ENCODE measurements at places on chromosomes 16 and 17.

GRCh38 chr17:78652024-78652423, 74.8 kb upstream of the DNAH17 start:
- DNase-seq, result no peak

GRCh38 chr16:69523566-69524305, 42.0 kb upstream of the NFAT5 start:
- DNase-seq, result no peak

DNA sequence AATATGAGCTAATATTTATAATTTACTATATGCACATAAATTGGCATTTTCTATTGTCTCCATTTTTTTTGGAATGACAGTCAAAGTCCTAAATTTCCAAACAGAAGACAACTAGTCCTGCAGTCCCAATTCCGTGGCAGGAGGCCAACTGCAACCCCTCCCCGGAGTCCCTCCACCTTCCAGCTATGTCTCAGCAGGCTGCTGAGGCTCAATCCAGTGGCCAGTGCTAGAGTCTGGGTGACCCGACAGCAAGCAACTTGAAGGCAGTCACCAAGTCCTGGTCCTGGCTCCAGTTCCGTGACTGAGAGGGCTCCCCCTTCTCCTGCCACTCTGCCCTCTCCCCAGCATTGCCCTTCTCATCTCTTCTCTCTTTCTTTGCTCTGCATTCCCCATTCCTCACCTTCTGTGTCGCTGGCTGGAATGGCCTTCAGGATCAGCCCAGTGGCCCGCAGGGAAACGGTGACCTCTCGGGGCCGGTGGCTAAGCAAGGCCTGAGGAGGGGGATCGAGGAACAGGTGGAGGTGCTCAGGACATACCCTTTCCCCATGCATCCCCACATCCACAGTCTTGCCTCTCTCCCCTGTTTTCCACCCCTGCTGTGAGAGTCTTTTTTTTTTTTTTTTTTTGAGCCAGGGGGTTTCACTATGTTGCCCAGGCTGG, 22.4 kb upstream of the MFSD6L start:
- no peak for DNase-seq

- no peak for DNase-seq
These were observed 2.8 kb downstream of the IRX3 start for GRCh38 chr16:54283725-54284318.

- DNase-seq, result no peak
These were observed 121.2 kb upstream of the CIBAR2 start for GRCh38 chr16:85233516-85233915.

GRCh38 chr16:13070268-13070667, 168.9 kb downstream of the SHISA9 start:
- DNase-seq, result no peak

GRCh38 chr16:58299757-58300349, 5.0 kb upstream of the PRSS54 start:
- DNase-seq, result no peak

DNA sequence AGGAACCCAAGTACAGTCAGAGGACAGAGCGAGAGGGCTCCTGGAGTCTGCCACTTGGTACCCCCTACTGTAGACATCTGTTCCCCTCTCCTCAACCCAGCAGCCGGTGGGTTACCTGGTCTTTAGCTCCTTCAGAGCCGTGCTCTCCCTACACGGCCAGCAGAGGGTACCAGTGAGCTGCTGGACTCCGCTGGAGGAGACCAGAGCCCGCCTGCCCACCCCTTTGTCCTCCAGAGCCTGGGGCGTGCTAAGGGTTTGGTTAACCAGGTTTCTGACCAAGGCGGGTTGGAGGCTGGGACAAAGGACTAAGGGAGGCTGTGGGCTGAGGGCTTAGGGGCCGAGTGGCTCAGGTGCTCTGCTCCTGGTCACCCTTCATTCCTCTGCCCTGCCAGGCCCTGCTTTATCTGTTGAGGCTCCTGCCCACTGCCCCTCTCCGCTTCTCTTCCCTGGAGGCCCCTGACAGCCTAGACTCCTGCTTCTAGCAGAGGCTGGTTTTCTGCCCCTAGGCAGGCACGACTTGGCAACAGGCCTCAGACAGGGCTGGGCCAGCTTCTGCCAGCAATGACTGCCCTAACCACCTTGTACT, 2.7 kb upstream of the HSD11B2 start:
- DNase-seq, result no peak

DNA sequence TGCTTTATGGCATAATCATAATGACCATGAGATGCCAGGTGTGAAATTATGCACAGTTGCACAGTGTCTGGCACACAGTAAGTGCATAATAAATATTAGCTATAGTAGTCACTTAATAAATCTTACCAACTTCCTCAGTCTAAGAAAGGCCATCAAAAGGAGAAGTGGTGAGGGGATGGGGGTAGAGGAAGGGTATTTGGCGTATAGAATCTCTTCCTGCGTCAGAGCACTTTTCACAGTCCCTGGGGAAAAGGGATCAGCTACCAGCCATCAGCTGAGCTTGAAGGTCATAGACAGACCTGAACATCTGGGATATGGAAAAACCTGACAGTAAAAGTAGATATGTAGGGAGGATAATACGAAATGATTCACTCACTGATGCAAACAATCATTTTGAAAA, 5.8 kb downstream of the CRHR1 start:
- no peak for DNase-seq

DNA sequence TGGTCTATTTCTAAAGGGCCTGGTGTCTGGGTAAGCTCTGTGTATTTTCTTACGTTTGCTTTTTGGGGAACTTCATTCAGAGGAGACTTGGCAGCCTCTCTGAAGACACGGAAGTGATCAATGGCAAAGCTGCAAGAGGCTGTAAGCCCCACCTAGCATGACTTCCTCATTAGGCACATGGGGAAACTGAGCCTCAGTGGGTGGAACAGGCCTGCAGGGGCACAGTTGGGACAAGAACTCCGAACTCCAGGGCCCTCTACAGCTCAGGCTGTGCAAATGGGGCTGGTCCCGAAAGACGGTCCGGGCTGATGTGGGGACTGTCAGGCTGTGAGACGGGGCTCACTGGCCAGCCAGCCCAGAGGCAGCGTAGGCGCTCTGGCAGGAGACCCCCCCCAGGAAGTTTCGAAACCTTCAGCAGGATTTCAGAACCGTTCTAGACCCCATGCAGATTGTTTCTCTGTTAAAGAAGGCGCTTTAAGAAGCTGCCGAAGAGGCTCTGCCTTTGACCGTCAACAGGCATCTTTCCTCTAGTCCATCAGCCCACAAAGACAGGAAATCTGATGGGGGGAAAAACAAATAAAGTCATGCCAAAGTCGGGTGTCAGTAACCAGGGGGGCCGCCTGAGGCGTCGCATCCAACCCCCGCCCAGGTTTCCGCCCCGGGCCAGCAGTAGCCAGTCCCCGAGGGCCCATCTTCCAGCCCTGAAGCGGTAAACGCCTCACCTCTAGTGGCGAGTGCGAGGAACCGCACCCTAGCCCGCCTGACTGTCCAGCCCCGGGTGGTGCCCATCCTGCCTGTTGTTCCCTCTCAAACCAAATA, 79.8 kb upstream of the TBC1D3K start:
- peak; percentile 9 for DNase-seq

GRCh38 chr17:40035162-40035559, 19.0 kb downstream of the MED24 start:
- no peak for DNase-seq

DNA sequence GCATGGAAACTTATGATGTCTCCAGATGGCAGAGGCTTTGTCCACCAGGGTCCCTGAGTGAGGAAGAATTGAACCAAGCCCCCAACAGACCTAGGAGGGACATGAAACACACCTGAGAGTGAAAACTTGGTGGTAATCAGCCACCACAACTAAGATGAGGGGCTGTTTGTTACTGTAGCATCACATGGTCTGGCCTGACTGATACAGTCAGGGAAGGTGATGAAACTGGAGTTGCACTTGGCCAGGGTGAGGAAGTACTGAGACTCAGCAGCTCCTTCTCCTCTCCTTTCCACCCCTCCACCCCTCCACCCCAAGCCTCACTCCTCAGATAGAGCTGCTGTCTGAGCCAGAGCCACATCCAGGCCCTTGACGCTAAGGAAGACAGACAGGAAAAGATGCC, 37.2 kb downstream of the C16orf82 start:
- DNase-seq, result no peak

- DNase-seq, result no peak
These were observed 27.0 kb downstream of the CDIP1 start for GRCh38 chr16:4511441-4512082.

GRCh38 chr17:77304051-77304745, 163.4 kb downstream of the SEC14L1 start:
- DNase-seq, result no peak

DNA sequence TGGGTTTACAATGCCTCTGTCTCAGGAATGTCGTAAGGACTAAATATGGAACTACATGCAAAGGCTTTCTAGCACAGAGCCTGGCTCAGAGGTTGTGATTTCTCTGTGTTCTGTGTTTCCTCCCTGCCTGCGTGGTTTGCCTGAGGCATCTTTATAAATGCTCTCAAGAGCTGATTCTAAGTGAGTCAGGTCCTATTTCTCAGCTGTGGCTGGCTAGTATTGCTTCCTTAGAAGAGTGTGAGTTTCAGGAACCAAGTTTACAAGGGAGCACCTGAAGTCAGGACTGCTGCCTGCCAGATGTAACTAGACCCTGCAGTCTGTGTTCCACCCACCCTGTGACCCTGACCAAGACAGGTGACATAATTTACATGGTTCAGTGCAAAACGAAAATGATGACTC, 8.0 kb upstream of the CCL1 start:
- no peak for DNase-seq

GRCh38 chr16:4695473-4696171, 2.3 kb downstream of the NUDT16L1 start:
- DNase-seq, result no peak

- DNase-seq, result no peak
These were observed 12.4 kb upstream of the CCR7 start for GRCh38 chr17:40577611-40578065.

GRCh38 chr17:39793301-39793872, 55.6 kb downstream of the GRB7 start:
- no peak for DNase-seq
